ENCODE measurements at places on chromosomes 2 and 18.

DNA sequence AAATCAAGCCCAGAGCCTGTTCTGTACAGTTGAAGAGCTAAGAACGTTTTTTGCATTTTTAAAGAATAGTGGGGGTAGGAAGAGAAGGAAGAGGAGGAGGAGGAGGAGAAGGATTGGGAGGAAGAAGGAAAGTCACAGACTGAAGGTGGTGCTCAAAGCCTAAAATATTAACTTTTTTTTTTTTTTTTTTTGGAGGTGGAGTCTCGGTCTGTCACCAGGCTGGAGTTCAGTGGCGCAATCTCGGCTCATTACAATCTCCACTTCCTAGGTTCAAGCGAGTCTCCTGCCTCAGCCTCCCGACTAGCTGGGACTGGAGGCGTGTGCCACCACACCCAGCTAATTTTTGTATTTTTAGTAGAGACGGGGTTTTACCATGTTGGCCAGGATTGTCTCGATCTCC lies 18.3 kb upstream of the KLHL29 start:
- no peak for DNase-seq

DNA sequence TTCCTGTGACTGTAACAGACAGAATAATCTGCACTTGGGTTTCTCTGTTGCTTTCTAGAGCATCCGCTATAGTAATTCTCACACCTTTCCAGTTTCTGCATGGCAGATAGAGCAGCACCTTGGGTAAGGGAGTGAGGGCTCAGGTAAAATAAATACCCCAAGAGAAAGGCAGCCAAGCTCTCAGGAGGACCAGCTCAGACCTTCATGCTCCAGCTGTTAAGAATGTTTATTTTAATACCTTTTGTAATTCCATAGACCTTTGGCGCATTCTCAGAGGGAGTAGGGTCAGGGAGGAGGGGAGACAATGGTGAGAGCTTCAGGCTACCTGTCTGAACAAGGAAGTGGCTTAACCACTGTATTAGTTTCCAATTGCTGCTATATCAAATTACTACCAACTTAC lies 16.2 kb upstream of the TMEM178A start:
- DNase-seq, result no peak

DNA sequence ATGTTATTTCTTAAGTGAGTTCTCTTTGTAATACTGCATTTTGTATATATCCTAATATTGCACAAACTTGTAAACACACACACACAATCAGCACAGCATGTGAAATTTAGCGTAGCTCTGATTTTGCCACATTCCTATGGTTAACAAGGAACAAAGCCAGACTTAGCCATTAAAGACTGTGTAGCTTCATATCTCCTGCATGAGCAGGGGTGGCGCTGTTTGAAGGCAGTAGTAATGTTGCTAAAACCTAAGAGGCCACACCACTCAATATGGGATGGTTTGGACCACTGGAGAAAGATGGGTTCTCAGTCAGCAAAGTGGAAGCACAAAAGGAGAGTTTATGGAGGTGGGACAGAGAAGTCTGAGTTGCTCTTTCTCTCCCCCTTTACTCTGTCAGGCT lies 61.1 kb upstream of the RND3 start:
- DNase-seq, result peak; percentile 44

GRCh38 chr18:67644226-67644625 lies 127.7 kb upstream of the DSEL start:
- DNase-seq, result no peak

- DNase-seq, result peak; percentile 27
Measured at GRCh38 chr18:44841221-44841620, 160.5 kb downstream of the SETBP1 start.

DNA sequence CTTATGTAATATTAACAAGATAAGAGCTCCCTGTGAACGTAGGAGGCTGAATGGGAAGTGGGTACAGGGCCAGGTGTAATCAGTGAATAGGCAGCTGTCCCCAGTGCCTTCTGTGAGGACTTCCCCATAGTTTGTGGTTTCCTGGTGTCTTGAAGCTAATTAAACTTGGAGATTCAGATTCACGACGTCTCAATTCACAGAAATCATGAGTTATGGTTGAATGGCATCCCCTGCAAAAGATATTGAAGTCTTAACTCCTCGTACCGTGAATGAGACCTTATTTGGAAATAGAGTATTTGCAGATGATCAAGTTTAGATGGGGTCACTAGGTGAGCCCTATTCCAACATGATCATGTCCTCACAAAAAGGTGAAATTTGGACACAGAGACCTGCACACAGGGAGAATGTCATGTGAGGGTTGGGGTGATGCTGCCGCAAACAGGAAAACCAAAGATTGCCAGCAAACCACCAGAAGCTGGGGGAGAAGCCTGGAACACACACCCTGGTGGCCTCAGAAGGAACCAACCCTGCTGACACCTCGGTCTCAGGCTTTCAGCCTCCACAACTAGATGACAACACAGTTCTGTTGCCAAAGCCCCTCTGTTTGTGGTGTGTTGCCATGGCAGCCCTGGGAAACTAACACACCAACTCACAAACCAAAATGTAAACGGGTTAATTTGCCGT lies 13.2 kb downstream of the ARL4C start:
- no peak for DNase-seq

- DNase-seq, result peak; percentile 95
Measured at GRCh38 chr2:17540093-17540812, at the start of gene VSNL1. Gene VSNL1 (plus strand): TSS chr2:17540696. CDS start chr2:17592075, 51,379 bp downstream.

- DNase-seq, result peak; percentile 18
Measured at GRCh38 chr2:47616506-47616905, 166.4 kb upstream of the MSH6 start.

DNA sequence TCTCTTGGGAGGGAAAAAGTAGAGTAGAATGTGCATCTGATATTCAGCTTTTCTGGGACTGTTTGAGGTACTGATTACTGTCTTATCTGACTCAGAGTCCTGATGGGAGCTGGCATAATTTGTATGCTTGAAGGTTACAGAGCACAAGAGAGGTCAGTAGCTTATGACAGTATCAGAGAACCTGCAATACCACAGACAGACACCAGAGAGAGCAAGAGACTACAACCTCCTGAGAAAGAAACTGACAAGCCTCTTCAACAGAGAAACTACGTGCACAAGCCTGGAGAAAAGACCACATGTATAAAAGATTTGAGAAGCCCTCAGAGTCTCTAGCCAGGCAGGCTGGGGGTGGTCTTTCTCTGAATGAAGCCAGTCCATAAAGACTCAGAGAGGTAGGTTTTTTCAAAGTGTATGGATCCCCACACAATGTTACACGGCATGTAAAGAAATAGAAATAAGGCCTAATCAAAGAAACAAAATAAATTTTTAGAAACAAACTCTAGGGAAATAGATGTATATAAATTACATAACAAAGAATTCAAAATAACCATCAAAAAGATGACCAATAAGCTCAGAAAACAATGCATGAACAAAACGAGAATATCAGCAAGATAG lies 568.3 kb downstream of the LRRTM4 start:
- peak; percentile 48 for DNase-seq

GRCh38 chr2:188676010-188676400 lies 298.2 kb upstream of the COL3A1 start:
- no peak for DNase-seq

DNA sequence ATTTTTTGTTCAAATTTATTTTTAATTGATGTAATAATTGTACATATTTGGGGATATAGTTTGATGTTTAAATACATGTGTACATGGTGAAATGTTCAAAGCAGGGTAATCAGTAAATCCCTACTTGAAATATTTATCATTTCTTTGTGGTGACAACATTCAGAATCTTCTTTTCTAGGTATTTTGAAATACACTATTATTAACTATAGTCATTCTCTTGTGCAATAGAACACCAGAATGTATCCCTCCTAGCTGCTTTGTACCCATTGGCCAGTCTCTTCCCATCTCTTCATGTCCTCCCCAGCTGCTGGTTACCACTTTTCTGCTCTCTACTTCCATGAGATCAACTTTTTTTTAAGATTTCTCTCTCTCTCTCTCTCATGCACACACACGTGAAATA lies 126.5 kb downstream of the ZNF407 start:
- DNase-seq, result peak; percentile 22

DNA sequence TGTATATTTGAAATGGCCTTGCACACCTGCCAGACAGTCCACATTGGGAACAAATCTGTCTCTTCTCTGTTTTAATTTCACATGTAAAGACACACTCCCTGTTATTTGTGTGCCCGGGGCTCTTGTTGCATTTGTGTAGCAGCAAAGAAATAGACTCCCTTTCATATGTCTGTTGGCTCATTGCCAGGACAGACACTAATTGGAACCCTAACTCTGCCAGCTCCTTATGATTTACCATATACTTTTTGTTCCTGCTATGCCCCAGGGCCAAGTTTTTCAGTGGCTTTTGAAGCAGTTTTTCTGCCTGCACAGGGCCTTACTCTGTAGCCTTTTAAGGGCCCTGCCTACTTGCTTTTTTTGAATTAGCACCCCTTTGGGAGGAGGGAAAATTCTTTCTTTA lies 396.9 kb downstream of the DLGAP1 start:
- DNase-seq, result no peak

GRCh38 chr2:134762508-134762907 lies 43.7 kb upstream of the TMEM163 start:
- DNase-seq, result peak; percentile 78

DNA sequence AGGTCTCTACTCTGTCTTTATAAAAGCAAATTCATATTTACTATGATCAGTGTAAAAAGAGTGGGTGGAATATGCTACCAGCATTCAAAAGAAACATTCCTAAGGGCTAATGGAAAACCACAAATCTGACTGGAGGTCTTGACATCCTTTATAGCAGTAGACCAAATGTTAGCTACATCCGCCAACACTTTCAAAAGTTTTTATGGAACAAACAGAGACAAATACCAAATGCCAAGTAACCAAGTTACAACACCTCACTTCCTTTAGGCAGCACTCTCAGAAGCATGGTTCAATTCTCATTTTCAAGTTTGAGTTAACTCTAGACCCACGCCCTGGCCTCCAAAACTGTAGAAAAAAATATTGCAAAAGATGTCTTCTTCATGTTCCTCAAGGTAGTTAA lies 78.3 kb upstream of the SETBP1 start:
- DNase-seq, result peak; percentile 46

DNA sequence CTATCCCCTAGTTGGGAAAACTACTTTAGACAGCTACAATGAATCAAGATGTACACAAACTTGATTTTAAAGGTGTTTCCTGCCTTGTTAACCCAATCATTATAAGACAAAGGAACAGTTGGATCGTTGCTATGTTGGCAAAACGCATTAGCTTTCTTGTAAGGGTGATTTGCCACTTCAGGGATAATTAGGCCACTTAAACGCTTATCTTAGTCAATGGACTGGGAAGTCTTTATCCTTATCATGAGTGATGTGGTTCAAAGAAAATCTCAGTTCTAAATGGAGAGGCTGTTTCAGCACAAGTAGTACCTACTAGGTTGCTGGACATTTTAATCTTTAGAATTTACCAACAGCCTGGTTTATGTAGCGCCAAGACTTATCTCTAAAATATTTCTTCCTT lies 406.1 kb upstream of the MEX3C start:
- no peak for DNase-seq

DNA sequence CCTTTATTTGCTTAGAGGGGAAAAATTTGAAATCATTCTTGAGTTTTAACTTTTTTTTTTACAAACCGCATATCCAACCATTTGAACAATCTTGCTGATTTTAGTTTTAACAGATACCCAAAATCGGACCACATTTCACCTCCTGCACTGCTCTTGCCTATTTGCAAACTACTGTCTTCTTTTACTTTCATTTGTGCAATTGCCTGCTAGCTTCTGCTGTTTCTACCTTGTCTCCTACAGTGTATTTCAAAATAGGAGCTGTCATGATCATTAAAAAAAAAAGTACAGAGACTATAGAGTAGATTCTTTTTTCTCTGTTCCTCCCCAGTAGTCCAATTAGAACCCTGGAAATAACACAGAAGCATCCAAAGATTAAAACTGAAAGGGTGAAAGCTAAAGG lies 1081.2 kb downstream of the SOCS6 start:
- no peak for DNase-seq

GRCh38 chr2:36079793-36080192 lies 275.8 kb upstream of the CRIM1 start:
- no peak for DNase-seq

DNA sequence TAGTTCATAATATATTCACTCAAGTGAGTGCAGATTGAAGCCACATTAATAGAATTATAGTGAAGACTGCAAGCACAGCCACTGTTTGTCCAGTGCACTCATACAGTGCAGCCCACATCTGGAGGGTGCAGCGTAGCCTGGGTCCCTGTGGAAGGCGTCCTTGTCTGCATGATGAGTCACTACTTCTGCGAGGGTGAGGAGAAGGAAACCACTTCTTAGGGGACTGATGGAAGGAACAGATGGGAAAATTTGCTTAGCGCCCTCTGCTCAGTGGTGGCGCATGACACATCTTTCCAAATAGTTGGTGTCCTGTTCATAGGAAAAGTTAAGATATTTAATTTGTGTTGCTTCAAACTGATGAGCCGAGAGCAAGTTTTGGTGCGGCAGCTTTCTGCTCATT lies 330.4 kb upstream of the SMIM21 start:
- DNase-seq, result no peak

DNA sequence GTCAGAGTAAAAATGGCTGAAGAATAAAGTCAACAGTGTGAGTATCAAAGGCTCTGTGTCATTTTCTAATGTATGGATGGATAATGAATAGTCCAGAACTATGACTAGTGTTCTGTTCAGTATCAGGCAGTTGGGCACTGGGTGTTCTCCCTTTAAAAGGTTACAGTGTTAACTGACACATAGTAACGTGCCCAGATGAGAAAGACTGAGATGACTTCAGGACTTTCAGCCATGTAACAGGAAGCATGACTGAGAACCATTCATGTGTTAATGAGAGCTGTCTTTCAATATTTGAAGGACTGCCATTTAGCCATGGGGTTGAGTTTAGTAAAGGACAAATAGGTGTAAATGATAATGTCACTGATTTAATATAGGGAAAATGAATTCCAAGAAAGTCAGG lies 187.1 kb downstream of the GULP1 start:
- DNase-seq, result peak; percentile 63

- DNase-seq, result no peak
Measured at GRCh38 chr2:217827430-217828201, 175.2 kb downstream of the TNS1 start.

DNA sequence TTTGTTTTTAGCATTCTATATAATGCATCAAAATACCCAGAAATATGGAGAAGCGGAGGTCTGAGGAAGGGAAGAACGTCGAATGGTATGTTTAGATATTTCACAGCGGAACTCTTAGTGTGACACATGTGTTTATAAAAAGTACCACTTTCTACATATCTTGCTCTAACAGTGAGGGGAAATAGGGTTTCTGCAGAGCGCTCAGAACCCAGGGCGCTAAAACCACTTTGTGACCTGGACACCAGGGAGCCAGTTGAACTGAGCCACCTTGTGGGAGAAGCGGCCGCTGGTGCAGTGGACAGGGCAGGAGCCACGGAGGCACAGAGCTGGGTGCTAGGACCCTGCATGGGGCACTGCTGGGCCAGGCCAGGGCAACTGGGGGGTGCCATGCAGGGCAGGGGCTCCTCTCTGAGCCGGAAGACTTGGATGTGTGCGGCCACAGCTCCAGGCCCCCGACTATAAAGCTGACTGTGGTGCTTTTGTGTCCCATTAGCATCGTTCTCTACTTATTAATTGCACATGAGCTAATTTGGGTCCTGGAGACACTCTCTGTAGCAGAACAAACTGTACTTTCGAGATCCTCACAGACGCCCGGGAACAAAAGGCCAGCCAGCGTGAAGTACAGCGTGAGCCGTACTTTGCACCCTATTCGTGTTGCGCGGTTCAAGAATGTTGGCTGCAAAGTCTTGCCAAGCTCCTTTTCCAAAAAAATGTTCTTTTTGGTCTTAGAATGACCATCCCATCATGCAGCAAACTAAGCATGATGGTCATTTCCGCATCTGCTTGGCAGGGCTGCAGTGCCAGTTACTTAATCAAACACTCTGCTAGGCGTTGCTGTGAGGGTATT lies 151.9 kb upstream of the ALKAL2 start:
- DNase-seq, result no peak

All from epithelial cell of esophagus (primary cell).